Femur (tissue), 1 donor: ENCODE measurements at places on chromosomes 11 and 22.

- no peak for DNase-seq
Measured at GRCh38 chr11:78080084-78080817, 589 bp upstream of the NDUFC2 start.

GRCh38 chr22:35678836-35679235 is 30.6 kb downstream of the APOL6 start:
- no peak for DNase-seq

- no peak for DNase-seq
Measured at GRCh38 chr11:115767047-115767802, 263.0 kb upstream of the CADM1 start.

GRCh38 chr11:27702811-27703210 is 2.6 kb upstream of the BDNF start:
- no peak for DNase-seq

DNA sequence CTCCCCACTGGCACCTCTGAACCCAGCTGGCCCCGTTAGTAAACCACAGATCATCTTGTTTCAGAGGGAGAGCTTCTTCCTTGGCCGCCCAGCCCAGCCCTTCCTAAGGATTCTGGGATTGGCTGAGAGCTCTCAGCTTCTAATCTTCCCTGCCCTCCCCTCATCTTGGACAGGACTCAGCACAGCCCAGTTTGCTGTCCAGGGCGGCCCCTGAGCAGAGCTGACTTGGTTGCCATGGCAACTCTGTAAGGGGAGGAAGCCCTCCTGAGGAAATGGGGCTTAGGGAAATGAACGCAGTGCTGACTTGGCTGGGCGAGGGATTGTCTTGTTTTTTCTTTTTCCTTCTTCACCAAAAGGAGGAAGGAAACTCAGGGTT is 4.6 kb downstream of the APOL4 start:
- peak; percentile 73 for DNase-seq

GRCh38 chr11:111417011-111417765 is 38.1 kb upstream of the POU2AF1 start:
- no peak for DNase-seq

DNA sequence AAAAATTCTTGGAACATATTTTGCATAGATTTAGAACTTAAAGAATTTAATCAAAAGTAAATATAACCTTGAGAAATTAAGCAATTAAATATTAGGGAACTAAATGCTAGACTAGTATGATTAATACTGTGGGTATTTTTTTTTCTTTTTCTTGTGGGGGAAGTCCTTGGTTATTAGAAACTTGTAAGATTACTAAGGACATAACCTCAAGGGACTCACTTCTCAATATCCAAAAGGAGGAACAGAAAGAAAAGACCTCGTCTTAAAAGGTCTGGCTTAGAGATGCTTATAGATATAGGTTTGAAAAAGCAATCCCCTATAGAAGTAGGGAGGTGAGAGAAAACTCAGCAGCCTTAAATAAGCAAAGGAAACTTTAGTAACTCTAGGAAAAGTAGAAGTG is 368.5 kb downstream of the INSC start:
- DNase-seq = no peak

GRCh38 chr11:71282581-71283351 is 30.4 kb upstream of the SHANK2 start:
- DNase-seq = no peak

- DNase-seq = peak; percentile 53
Measured at GRCh38 chr11:61975638-61976419, 8.4 kb upstream of the FTH1 start.

GRCh38 chr22:41914611-41915034 is 251 bp downstream of the SHISA8 start:
- DNase-seq = no peak

DNA sequence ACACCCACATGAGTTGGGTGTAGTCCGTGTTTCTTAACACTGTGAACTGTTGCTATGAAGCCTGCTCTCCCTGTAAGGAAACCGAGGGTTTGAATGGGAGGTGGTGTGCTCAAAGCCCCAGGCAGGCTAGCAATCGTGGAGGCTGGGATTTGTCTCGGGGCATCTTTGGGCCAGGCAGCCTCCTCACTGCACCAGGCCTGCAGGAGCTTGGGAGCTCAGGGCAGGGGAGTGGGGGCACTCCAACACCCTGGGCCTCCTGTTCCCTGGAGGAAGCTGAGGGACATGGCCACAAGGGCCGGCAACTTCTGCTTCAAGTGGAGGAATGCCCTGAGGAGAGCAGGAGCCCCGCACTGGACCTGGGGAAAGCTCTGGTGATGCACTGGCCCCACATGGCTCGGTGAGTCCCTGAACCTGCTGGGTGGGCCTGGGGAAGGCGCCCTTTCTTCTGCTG is 164.7 kb upstream of the B3GAT1 start:
- DNase-seq = no peak

GRCh38 chr11:19821412-19821875 is 108.8 kb downstream of the NAV2 start:
- no peak for DNase-seq

GRCh38 chr22:24323233-24323632 is 52.6 kb downstream of the SPECC1L start:
- no peak for DNase-seq

GRCh38 chr11:8745431-8746253 is 63.0 kb downstream of the RPL27A start:
- no peak for DNase-seq

GRCh38 chr11:133104009-133104744 is 428.1 kb downstream of the OPCML start:
- no peak for DNase-seq

DNA sequence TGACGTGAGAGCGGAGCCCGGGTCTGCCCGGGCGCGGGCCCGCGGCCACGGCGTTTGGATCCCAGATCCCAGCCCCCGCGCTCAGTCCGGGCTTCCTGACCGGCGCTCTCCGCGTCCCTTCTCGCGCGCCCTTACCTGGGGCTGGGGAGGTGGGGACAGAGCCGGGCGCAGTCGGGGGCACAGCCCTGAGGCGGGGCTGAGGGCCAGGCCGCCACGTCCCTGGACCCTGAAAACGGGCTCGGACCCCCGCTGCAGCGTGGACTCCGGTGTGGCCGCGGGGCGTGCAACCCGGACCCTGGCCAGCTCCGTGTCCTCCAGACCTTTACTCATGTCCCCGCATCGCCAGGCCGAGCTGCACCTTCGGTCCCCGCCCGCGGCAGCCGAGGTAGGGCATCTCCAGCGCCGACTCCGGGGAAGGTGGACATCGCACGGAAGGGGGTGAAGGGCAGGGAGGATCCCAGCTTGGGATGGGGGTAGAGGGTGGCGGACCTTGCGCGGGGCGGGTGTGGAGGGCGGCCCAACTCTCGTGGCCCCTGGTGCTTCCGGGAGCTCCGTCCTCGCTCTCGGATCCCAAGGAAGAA is 9.9 kb upstream of the AIFM3 start:
- DNase-seq = no peak

DNA sequence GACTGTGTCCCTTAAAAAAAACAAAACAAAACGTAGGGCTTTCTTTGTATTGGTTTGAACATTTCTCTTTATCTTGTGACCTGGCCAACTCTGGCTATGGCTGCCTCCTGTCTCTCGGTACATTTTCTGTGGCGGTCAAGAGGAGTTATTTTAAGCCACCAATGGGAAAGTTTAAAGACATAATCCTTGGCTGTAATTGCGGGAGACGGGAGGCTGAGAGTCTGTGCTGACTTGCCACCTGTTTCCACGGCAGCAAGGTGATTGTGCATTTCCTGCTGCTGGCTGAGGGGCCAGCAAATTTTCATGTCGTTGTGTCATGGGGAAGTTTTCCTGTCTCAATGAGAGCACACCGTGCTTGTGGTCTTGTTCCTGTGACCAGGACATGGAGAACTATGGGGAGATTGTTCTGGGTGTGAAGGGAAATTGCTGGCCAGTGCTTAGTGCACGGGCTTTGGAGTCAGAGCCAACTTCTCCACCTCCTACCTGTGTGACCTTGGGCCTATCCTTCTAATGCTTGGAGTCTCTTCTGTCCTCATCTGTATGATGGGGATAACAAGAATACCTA is 11.0 kb downstream of the PTPRJ start:
- no peak for DNase-seq

DNA sequence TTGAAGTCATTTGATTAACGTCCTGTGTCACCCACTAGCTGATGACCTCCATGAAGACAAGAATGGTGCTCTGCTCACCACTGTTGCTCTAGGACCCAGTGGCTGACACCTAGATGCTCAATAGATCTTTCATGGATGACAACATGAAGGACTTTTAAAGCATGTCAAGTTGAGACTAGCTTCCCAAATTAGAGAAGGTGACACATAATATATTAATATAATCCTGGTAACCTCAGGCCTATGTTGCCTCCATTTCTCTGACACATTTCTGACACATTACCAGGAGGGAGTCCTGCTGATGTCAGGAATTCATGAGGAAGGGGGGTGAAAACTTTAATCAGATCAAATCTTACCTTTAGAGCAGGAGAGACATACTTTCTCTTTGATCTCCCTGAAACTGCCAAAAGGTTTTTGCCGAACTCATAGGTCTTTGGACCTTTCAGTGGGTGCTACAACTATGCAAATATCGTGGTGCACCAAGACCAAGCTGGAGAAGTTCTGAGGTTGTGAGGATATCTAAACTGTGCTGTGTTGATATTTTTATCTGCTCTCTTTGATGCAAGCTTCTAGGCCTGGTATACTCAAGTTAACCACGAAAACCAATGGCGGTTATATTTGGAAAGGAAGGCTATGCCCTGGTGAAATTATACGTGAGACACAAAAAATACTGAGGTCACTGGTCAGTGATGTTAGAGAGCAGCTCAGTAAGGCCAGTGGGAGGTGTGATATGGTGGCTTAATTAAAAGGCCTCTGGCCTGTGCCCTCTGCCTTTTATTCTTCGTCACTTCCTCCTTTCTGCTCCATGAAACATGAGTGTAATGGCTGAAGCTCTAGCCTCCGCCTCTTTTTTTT is 13.2 kb upstream of the AMPD3 start:
- no peak for DNase-seq

DNA sequence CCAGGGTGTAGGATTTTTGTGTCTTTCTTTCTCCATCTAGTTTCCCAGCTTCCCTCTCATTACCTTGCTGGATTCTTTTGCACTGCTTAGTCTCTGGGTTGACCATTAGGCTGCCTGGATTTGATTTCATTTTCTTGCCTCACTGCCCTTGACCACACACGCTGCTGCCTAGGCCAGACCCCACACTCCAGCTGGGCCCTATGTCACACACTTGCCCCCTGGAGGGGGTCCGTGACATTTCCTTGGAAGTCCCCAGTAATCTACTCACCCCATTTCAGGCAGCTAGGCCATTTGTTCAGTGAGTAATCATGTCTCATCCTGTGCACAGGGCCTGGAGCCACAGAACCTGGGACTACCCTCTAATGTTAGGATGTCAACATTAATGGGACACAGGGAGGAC is 81.9 kb upstream of the SPON1 start:
- no peak for DNase-seq

DNA sequence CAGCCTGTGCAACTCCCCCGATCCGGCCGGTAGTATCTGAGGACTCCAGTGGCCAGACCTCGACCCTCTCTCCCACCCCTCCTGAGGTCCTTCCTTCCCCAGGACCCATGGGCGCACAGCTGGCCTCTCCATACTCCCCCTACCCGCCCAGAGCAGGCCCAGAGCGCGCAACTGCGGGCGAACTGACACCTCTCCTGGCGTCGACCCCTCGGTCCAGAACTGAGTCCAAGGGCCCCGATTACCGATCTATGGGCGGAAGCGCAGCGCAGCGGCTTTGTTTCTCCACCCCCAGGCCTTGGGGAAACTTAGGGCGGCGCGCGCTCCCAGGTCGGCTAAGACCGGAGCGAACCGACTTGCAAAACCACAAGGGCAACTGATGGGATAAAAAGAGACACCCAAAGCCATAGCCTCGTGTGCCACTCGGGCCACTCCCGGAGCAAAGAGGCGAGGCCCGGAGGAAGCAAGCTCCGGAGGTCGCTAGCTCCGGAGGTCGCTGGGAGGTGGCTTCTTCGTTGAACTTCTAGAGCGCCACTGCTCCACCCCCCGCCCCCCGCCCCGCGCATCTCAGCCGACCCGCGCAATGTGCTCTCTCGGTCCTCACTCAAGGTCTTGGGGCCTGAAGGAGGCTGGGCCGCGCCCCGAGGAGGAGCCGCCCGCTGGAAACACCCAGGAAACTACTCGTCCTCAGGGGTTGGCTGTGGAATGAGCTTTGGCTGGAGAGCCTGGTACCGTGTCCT is 9.8 kb upstream of the ALX4 start:
- DNase-seq = no peak

- DNase-seq = peak; percentile 49
Measured at GRCh38 chr11:48170241-48171233, 46.1 kb upstream of the OR4B1 start.

GRCh38 chr22:23217171-23218052 is 37.1 kb downstream of the BCR start:
- DNase-seq = no peak

DNA sequence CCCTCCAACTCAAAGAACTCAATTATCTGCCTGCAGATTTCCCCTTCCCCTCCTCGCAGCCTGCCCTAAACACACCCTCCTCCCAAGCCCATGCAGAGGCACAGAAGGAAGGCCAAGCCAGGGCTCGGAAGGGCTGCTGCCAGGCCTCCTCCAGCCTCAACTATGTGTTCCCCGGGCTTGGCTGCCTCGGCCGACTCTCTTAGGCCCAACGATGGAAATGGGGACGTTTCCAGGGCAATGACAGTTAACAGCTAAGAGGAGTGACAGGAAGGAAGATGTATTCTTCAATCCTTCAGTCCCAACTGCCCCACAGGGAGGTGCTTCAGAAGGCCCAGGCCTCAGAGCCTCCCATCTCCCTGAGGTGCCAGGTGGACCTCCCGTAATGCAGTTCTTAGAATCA is 104.0 kb upstream of the AKIP1 start:
- DNase-seq = no peak

- no peak for DNase-seq
Measured at GRCh38 chr22:41334215-41334614, 32.9 kb downstream of the ZC3H7B start.

DNA sequence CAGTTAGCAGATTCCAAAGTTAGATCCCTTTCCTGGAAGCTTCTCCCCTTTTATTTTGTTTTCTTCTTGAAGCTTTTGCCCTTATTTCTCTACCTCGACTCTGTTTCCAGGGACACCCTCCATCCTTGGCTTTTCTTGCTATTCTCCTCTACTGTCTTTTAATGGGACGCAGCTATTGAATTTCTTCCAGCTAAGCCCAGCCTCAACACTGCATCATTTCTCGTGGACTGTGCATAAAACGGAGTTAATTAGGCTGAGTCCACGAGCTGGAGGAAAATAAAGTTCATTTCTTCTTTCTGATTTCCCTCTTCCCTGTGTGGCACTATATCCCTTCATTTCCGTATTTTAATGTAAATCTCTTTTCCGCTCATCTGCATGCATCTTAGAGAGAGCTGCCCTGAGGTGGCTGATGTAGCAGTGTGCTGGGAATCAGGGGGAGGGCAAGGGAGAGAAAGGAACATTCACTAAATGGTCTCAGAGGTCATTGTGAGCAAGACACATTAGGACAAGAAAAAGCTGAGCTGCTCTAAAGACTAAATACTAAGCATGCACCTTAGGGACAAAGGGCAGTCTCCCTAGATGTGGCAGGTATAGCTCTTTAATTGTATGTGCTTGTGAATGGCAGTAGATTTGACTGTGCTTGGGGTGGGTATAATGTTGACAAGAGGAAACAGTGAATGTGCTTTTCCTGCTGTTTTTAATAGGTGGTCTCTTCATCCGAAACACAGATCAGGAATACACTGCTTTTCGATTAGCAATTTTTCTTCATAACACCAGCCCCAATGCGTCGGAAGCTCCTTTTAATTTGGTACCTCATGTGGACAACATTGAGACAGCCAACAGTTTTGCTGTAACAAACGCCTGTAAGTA is 1.9 kb downstream of the GRIA4 start:
- no peak for DNase-seq

GRCh38 chr11:93267383-93267782 is 63.2 kb upstream of the DEUP1 start:
- DNase-seq = no peak

GRCh38 chr22:34971456-34971855 is 94.5 kb upstream of the ISX start:
- no peak for DNase-seq

- peak; percentile 51 for DNase-seq
Measured at GRCh38 chr11:73154178-73154577, 12.1 kb upstream of the FCHSD2 start.
